ENCODE measurements at places on chromosomes 11 and 22. TPM values are rescaled to one million over a fixed set of nuclear protein-coding genes. Genes with fewer than 3 reads are reported as not detected.

- no peak for DNase-seq
Observed at GRCh38 chr11:30565027-30565426, 21.1 kb downstream of the MPPED2 start.

GRCh38 chr11:928786-929185 is 3.1 kb downstream of the AP2A2 start:
- no peak for DNase-seq

Gene STK33
- 7.4 TPM for total RNA-seq

Gene MUC5AC
- total RNA-seq = 0.02 TPM

Gene WNT11
- 7.1 TPM for total RNA-seq

Gene CDC45
- 0.71 TPM for total RNA-seq

Measured in psoas muscle (tissue), 8 donors.